Activated naive CD8-positive, alpha-beta T cell treated with anti-CD3 and anti-CD28 coated beads, Interleukin-2, amount 50 U/mL, for 24 hours (primary cell): ENCODE measurements at places on chromosomes 12 and 14.
A peak's percentile ranks its signal among the peaks of the same experiment; 100 is the strongest.

DNA sequence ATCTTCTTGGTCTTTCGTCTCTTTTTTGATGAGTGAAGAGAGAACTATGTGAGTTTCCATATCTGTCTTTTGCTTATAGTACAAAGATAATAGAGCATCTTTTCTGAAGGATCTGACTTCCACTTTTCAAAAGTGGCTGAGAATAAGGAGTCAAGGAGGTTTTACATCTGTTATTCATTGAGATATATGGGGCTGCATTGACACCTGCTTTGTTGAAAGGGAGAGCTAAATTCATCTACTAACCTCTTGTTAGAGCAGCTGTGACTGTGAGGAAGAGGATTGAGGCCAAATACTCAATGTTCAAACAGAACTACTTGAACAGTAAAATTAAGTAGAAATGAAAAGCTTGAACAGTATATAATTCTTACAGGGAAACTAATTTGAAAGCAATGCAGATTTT is 130.2 kb upstream of the ATP2B1 start:
- no peak for DNase-seq

DNA sequence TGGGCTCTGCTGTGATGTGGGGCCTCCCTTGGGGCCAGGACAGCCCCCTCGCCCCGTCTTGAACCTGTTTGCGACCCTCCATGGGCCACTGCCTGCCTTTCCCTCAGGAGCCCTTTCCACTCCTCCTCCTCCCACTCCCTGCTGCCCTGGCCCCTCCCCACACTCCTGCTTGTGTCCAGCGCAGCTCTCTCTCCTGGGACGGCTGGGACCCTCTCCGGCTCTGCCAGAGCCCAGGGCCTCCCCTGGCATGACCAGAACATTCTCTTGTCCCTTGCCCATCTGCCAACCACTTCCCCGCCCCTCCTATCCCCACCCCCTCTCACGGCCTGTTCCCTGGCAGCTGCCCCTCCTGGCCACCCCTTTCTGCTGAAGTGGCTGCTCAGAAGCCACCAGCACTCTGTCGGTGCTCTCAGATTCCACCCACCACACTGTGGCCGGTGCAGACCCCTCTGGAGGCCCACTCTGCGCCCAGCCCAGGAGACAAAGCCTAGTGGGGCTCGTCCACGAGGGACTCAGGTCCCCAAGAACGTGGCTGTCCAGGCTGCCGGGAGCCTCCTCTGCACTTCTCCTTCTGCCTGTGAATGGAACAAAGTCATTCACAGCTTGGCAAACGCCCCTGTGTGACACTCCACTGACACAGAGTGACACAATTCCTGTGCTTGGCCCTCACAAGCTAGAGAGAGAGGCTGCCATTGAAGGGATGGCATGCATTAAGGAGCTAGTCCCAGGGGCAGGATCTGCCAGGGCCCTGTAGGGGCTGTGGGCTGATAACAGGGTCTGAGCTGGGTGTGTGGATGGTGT is 1.4 kb downstream of the ASPG start:
- DNase-seq: no peak

DNA sequence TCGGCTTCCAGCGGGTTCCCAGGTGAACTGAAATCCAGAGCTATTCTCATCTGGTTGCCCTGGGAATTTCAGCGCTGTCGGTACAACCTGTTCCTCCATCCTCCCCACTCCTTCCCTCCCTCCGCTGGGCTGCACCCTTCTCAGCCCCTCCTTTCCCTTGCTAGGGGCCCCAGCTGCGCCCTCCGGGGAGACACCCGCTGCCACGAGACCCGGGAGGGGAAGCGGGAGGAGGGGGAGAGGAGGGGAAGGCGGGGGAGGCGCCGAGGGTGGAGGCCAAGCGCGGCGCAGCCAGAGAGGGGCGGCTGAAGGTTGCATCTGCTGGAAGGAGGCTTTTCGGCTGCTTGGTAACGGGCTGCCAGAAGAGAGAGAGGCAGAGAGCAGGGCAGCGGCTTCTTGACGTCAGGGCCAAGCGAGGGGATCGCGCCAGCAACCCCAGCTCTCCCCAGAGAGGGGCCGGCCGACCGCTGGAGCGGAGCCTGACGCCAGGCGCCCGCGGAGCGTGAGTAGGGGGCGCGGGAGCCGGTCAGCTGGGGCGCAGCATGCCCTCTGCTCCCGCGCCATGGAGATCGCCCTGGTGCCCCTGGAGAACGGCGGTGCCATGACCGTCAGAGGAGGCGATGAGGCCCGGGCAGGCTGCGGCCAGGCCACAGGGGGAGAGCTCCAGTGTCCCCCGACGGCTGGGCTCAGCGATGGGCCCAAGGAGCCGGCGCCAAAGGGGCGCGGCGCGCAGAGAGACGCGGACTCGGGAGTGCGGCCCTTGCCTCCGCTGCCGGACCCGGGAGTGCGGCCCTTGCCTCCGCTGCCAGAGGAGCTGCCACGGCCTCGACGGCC is at the start of gene KCNA5:
TSS of gene KCNA5 (plus strand) at position 291 of the 831 bp plus-strand sequence. CDS start at position 560, 269 bp downstream.
- peak; percentile 5 for DNase-seq

DNA sequence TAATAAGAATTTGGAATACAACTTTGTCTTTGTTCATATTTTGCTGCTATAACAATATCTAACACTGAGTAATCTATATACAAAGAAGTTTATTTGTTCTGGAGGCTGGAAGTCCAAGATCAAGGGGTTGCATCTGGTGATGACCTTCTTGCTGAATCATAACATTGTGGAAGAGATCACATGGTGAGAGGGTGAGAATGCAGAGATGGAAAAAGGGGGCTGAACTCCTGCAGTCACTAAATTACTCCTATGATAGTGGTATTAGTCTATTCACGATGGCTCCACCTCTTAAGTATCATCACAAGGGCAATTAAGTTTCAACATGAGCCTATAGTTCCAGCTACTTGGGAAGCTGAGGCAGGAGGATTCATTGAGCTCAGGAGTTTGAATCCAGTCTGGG is 4.5 kb upstream of the AKAP6 start:
- DNase-seq: no peak

DNA sequence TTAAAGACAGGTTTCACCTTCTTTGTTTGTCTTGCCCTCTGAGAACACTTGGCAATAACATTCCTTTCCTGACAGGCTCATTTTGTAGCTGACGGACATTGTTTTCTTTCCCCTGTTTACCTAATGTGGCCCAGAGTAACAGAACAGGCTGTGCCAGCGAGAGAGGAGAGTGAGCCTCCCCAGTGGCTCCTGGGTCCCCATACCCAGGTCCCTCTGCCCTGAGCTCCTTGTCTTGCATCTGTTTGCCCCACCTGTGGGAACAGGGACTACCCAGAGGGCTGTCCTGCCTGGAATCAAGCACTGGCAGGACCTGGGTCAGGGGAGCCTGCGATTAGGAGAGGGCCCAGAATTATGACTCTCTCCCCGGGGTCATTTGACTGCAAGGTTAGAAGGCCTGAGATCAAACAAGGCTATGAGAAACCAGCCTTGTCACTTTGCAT is 222.9 kb downstream of the ZFP36L1 start:
- no peak for DNase-seq

DNA sequence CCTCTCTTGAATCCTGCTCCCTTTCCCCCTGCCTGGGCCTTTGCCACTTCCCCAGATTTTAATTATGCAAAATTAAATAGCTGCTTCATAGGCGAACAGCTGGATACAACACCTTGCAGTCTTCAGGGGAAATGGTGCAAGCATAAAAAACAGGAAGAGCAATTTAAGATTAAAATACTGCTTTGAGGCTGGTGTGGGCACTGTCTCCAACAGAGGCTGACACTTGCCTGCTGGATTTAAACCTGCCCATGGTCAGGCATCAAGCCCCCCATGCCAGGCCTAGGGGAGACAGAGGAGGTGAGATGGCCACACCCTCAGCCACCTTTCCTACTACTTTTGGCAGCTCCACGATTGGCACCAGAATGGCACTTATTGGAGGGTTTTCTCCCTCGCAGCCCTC is 110.1 kb upstream of the DIO3 start:
- DNase-seq: no peak

DNA sequence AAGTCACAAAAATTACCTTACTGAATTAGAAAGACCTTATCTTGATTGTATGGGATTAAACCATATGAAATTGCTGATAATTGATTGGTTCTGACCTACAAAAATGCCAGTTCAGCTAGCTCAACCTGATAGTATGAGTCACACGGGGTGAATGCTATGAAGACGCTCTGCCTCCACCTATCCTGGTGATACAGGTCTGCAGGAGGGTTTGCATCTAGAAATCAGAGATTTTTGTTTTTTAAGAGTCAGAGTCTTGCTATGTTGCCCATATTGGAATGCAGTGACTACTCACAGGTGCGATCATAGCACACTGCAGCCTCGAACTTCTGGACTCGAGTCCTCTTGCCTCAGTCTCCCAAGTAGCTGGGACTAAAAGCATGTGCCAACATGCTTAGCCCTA is 120.4 kb downstream of the HMGA2 start:
- DNase-seq: no peak

GRCh38 chr12:51889216-51890132 is 1.6 kb downstream of the ANKRD33 start:
- no peak for DNase-seq

- DNase-seq: no peak
These were observed 79.7 kb downstream of the SPTB start for GRCh38 chr14:64800000-64800399.

- no peak for DNase-seq
These were observed 28.0 kb downstream of the TRAFD1 start for GRCh38 chr12:112153181-112153892.

- no peak for DNase-seq
These were observed 48.4 kb downstream of the B4GALNT3 start for GRCh38 chr12:508145-508544.

GRCh38 chr12:96177013-96177412 is 17.2 kb upstream of the ELK3 start:
- DNase-seq: peak; percentile 68

DNA sequence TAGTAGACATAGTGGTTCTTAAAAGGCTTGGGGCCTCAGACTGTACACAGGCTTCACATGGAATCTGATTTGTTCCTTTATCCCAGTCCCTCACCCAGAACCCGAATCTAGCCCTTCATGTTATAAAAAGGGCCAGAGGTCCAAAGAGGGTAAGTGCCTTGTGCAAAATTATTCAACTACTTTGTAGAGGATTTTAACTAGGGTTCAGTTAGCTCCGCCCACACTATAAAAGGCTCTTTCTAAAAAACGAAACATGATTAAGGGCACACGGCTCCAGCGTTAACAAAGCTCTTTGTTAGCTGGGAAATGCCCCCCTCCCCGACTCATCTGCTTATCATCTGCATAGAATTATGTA is 3.2 kb upstream of the SOCS2 start:
- no peak for DNase-seq

- DNase-seq: no peak
These were observed 29.7 kb upstream of the PLEK2 start for GRCh38 chr14:67441672-67442071.

GRCh38 chr12:83472350-83472749 is 785.6 kb downstream of the TMTC2 start:
- no peak for DNase-seq

DNA sequence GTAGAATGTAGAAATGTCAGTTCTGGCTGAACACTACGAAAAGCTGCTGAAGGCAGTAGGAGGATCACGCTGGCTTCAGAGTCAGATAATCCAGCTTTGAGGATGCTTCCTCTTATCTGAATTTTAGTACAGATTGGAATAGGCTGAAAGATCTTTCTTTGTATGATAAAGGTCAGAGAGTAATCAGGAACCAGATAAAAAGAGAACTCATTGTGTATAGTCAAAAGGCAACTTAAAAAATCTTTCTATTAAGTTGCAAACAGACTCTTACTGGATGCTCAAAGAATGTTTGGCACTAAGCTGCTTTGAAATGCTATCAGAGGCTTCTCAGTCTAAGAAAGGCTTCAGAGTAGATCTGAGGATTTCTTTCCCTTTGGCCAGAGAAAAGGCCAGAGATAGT is 21.8 kb upstream of the TRHDE start:
- no peak for DNase-seq

DNA sequence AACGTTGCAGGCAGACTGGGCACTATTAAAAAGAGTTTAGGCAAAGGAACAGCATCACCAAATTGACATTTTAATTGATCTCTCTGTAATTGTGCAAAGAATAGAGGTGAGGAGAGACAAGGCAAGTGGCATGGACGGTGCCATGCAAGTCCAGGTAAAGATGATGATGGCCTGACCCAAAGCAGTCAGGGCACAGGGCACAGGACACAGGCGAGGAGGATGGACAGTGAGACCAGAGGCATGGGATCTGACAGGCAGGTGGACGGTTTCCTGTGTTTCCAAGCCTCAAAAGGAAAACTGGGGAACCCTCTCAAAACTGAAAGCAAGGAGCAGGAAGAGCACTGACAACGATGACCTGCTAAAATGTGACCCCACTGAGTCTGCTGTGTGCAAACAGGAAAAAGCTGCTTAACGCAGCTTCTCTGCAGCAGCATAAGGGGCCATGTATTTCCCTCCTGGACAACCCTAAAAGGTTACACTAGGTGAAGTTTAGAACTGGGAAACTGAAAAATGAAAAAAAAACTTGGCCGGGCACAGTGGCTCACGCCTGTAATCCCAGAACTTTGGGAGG is 50.9 kb downstream of the CLIP1 start:
- DNase-seq: no peak

DNA sequence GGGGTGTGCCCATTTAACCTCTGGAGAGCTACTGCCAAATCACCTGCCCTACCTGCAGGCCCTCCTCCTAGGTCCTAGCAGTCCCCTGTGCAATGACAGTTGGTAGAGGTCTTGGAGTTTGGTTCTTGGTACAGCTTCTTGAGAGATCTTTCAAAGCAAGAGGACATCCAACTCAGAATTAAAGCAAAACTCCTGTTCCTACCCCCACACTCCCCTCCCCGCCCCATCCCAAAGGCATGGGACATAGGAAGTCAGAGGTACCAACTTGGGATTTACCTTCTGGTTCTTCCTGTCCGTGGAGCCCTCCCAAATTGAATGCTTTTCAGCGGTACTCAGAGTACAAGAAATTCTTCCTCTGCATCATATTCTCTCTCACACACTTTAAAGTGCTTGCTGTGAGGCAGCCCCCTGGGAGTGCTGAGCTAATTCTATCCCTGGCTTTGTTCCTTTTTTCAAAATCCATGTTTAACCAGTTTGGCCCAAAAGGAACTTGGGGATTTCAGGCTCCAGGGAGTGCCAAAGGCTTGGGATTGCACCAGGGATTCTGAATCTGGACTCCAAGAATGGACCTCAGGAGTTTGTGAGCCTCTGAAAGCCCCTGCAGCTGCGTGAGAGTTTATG is 40.8 kb downstream of the GALNT16 start:
- DNase-seq: no peak

GRCh38 chr12:113278633-113279032 is 56.3 kb downstream of the SLC8B1 start:
- DNase-seq: no peak

DNA sequence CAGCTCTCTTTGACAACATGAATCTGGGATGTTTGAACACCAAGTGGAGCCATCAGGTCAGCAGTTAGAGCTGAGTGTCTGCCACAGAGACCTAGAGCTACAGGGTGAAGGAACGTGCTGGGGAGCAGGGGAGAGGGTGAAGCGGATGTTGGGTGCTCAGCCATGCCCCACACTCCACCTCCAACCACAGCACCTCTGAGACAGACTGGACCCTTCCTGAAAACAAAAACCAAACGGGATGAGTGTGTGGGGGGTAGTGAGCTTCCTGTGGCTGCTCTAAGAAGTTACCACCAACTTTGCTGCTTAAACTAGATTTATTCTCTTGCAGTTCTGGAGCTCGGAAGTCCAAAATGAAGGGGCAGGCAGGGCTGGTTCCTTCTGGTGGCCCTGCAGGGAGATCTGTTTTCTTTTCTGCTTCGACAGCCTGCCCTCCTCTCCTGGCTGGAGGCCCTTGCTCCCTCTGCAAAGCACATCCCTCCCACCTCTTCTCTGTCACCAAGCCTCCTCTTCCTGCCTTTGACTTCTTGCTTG is 5.6 kb upstream of the GOLGA3 start:
- DNase-seq: peak; percentile 33

- DNase-seq: no peak
These were observed 225.7 kb downstream of the PHLDA1 start for GRCh38 chr12:75805905-75806304.
